ENCODE measurements at places on chromosomes 3 and 15.
A peak's percentile ranks its signal among the peaks of the same experiment; 100 is the strongest.

- no peak for DNase-seq
These were observed at the start of gene CRABP1 for GRCh38 chr15:78340231-78341056. Gene CRABP1, plus strand, starts transcription at chr15:78340353. Its CDS starts 76 bp downstream, at chr15:78340429.

DNA sequence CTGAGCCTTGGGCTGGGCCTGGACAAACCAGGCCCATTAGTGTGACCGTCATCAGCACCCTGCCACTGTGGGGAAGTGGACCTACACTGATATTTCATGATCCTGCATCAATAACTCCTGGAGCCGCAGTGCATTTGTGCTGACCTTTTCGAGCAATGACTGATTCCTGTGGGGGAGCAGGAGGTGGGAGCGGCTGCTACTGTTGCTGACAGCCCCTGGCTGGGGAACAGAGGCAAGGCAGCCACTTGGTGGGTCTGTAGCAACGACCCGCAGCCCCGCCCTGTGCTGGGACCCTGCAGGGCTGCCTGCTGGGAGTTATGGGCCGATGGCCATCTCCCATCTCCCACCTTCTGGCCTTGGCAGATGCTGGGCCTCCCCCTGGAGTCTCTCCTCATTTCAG lies 42.1 kb downstream of the CCDC33 start:
- no peak for DNase-seq

DNA sequence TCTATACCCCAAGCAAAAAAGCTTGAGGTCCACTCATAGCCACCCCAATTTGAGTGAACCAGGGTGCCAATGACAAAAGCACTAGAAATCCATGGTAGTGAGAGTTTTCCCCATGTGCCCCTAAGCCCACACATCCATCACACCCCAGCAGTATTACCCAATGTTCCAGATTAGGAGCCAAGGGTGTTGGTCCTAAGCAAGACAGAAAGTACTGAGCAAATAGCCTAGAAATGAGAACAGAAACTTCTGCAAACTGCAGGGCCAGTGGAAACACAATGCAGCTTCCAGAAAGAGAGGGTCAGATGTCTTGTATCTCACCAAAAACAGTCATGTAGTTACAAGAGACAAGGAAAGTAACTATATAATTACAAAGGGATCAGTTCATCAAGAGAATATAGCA lies 10.9 kb upstream of the OXTR start:
- no peak for DNase-seq

DNA sequence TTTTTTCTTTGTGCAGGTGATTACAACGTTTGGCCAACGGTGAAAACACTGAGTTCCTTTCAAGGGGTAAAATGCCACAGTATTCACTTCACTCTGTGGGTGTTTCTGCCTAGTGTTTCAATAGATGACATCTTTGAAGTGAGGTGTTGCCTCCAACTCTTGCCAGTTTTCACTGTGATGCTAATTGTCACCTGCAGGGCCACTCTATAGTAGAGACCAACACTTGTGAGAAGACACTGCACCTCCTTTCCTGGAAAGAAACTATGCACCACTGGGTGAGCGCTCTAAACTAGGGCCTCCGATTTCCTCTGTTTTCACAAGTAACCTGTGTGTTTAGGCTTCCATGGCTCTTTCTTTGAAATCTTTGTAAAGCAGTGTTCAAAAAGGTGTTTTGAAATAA lies 98.3 kb downstream of the THRB start:
- DNase-seq: no peak

- no peak for DNase-seq
These were observed 117.7 kb downstream of the ALDH1A2 start for GRCh38 chr15:57947781-57948180.

GRCh38 chr3:99627062-99627826 lies 11.2 kb upstream of the COL8A1 start:
- no peak for DNase-seq

DNA sequence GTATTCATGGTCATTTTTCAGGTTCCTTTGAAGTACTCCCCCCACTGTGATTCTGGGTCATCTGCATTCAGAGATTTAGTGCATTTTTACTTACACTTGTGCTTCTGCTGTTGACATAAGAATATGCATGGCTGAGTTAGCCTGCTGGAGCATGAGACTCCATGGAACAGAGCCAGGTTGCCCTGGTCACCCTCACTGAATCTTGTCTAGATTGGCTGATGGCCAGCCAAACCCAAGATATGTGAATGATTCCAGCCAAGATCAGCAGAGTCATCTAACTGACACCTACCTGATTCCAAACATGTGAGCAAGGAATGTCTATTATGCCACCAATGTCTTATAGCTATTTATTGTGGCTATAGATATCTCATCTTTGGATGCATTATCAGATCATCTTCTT lies 25.1 kb downstream of the DTWD1 start:
- DNase-seq: no peak

GRCh38 chr15:78087951-78088772 lies 4.2 kb upstream of the SH2D7 start:
- DNase-seq: no peak

- DNase-seq: no peak
These were observed 453.8 kb upstream of the KCNMB2 start for GRCh38 chr3:178082326-178082906.

- no peak for DNase-seq
These were observed 134.5 kb upstream of the AADACL2 start for GRCh38 chr3:151599103-151599672.

- DNase-seq: peak; percentile 19
These were observed 339.0 kb upstream of the PROK2 start for GRCh38 chr3:72123908-72124441.

- DNase-seq: peak; percentile 8
These were observed 74.1 kb downstream of the SENP2 start for GRCh38 chr3:185659942-185660921.

DNA sequence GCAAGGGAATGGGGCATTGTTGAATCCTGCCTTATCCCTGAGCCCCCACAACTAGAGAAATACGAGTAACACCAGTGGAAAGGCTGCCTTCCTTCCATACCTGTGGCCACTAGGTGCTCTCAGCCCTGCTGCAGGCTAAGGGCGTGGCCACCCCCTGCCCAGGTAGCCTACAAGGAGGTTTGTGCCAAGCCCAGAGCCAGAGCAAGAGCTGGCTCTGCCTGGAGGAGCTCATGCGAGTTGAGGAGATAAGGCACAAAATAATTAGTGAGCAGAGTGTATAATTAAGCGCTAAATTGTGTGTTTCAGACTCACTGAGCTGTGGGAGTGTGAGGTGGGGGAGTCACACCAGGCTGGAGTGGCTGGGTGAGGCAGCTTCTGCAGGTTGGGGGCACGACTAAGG lies 49.2 kb downstream of the TPRA1 start:
- DNase-seq: no peak

GRCh38 chr3:146577662-146578061 lies 27.5 kb downstream of the PLSCR5 start:
- DNase-seq: no peak

GRCh38 chr3:29746163-29746760 lies 465.4 kb downstream of the RBMS3 start:
- DNase-seq: no peak
